ENCODE measurements at places on chromosomes 4 and X.

- DNase-seq, result no peak
Observed at GRCh38 chr4:149055624-149056023, 613.4 kb upstream of the NR3C2 start.

DNA sequence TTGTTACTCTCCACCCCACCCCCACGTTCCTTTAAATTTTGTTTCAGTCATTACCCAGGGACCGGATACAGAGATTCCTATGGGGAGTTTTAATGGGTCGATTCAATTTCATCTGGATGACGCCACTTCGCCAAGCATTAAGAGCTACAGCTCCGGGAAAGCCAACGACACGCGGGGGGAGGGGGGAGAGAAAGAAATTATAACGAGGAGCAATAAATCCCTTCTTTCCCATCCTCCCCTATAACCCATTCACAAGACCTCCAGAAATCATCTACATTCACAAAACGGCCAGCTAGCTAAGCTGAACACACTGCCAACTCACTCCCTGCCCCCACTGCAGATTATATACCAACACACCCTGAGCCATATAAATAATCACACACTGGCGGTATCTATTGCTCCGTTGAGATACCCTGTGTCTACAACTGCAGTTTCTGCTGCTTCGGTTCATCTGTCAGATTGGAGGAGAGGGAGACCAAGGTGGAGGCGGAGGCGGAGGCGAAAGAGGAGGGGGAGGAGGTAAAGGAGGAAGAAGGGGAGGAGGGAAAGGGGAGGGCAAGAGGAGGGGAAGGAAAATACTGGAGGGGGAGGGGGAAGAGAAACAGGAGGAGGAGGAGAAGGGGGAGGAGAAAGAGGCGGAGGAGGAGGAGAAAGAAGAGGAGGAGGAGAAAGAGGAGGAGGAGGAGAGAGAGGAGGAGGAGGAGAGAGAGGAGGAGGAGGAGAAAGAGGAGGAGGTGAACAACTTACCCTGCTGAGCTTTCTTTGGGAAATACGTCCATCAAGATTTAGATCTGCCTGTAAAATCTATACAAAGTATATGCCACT lies 113.9 kb upstream of the VAMP7 start:
- no peak for DNase-seq

GRCh38 chrX:122504026-122504425 lies 680.1 kb upstream of the GRIA3 start:
- DNase-seq, result no peak

GRCh38 chr4:155426953-155427352 lies 50.2 kb upstream of the MAP9 start:
- DNase-seq, result no peak

DNA sequence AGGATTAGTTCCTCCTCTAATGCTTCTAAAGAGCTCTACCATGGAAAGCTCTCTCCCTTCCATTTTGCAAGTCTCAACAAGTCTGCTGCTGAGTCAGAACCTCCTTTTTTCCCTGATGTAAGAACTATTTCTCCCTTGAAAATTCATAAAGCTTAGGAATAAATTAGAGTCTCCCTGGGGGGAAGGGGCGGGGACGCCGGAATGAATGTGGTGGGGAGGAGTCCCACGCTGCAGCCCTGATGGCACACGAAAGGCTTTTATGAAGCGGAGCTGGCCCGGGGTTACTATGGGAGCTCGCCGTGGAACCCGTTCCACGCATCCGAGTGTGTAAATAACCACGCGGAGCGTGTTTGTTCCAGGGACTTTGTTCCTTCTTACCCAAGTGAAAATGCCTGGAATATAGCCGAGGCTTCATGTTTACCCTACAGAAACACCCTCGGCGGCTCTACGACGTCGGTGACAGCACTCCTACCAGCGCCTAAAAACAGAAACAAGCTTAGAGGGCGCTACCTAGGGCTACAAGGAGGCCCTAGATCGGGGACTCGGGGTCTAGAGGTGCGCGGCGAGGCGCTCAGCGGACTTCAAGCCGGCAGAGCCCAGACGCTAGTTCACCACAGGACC lies 923 bp upstream of the CPEB2 start:
- peak; percentile 25 for DNase-seq

DNA sequence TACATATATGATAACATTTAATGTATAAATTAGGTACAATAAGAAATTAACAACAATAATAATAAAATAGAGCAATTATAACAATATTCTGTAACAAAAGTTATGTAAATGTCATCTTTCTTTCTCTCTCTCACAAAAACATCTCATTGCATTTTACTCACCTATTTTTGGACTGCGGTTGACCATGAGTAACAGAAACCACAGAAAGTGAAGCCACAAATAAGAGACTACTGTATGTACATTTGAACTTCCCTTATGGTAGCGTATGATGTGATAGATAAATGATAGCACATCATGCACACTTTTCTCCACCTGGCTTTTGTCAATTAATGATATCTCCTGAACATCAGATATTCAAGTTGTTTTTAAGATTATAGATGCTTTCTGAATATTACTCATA lies 80.5 kb downstream of the HNRNPD start:
- DNase-seq, result peak; percentile 4

DNA sequence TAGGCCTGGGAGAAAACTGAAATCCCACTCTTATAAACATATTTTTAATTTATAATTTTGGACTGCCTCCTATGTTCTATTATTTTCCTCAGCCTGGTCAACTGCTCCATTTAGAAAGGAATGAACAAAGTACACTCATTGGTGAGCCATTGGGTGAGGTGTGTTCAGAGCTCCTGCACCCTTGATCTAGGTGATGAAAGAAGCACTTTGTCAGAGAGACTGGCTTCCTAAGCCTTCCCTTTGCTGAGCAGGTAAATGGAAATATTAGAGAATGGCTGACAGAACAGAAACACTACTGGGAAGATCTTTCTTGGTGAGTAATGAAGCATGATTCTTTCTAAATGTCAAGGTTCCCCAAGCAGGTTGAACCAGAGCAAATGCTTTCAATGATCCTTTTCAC lies 19.0 kb upstream of the ARHGAP24 start:
- DNase-seq, result no peak

DNA sequence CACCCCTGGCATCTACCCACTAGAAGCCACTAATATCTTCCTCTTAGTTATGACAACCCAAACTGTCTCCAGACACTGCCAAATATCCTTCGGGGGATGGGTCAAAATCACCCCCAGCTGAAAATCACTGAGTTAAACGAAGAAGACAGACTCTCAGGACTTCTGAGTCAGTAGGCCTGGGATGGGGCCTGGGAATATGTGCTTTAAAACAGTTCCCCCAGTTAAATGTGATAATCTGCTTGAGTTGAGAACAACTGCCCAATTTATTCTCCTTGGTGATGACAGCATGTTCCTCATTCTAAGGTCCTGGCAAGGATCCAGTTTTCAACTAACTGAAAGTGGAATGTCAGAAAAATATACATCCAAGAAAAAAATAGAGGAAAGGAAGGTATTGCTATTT lies 52.4 kb downstream of the CBLL2 start:
- DNase-seq, result no peak

DNA sequence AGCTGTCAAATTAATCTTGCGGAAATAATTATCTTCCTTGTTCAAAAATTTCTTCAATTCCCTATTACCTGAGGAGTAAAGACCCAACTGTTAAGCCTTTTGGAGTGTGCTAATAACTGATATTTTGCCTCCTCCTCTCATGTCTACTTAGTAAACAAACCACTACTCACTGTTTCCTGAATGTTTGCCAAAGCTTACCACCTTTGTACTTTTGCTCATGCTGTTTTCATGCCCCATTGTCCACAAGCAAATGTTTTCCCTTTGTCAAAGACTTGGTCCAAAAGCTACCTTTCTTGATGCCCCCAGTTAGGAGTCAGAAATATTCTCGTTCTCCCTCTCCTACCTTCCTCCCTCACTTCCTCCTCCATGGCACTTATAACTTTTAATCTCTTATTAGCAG lies 226.1 kb downstream of the ENOX2 start:
- DNase-seq, result no peak

DNA sequence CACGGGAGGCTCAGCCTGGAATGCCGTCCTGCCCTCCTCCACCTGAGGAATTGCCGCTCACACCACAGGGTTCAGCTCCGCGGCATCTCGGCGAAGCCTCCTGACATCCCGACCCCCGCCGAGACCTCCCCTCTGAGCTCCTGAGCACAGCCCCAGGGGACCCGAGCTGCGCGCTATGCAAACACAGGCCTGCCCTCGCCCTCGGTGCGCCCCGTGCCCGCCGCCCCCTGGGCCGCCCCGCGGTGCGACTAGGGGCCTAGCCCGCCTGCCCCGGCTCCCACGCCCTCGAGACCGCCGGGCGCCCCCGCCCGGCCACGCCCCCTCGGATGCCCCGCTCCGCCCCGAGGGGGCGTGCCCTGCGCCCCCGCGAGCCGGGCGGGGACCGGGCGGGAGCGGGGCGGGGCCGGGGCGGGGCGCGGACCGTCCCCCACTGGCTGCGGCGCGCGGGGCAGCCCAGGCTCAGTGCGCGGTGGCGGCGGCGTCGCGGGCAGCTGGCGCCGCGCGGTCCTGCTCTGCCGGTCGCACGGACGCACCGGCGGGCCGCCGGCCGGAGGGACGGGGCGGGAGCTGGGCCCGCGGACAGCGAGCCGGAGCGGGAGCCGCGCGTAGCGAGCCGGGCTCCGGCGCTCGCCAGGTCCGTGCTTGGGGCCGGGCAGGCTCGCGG lies at the start of gene FGFR3:
TSS of gene FGFR3 (plus strand) at position 462 of the 664 bp plus-strand sequence. CDS start 642 bp downstream, outside the sequence.
- DNase-seq, result no peak

GRCh38 chrX:11438767-11439166 lies 145.6 kb downstream of the AMELX start:
- DNase-seq, result no peak

GRCh38 chrX:123878252-123878721 lies 18.4 kb downstream of the XIAP start:
- no peak for DNase-seq

GRCh38 chrX:154605566-154605965 lies 13.5 kb downstream of the CTAG1B start:
- DNase-seq, result no peak

- no peak for DNase-seq
Observed at GRCh38 chrX:11567528-11568220, 98.0 kb downstream of the ARHGAP6 start.

- DNase-seq, result no peak
Observed at GRCh38 chr4:30776921-30777415, 56.8 kb downstream of the PCDH7 start.

- no peak for DNase-seq
Observed at GRCh38 chrX:107646735-107647134, 18.4 kb downstream of the PRPS1 start.

- no peak for DNase-seq
Observed at GRCh38 chr4:76459291-76459723, 24.3 kb downstream of the SHROOM3 start.

- no peak for DNase-seq
Observed at GRCh38 chr4:46993075-46994006, at the start of gene GABRA4. TSS of gene GABRA4 (minus strand) at chr4:46993581. CDS start at chr4:46993424, 157 bp downstream.

GRCh38 chrX:123961268-123962005 lies at the start of gene STAG2:
TSS of gene STAG2 (plus strand) at chrX:123961706. CDS start at chrX:124022628, 60,922 bp downstream.
- DNase-seq, result peak; percentile 23

- DNase-seq, result no peak
Observed at GRCh38 chr4:1294891-1295290, 5.2 kb downstream of the MAEA start.

GRCh38 chr4:62288808-62289541 lies 1088.8 kb downstream of the ADGRL3 start:
- DNase-seq, result no peak

GRCh38 chrX:41722816-41723618 lies 964 bp upstream of the GPR82 start:
- DNase-seq, result no peak

DNA sequence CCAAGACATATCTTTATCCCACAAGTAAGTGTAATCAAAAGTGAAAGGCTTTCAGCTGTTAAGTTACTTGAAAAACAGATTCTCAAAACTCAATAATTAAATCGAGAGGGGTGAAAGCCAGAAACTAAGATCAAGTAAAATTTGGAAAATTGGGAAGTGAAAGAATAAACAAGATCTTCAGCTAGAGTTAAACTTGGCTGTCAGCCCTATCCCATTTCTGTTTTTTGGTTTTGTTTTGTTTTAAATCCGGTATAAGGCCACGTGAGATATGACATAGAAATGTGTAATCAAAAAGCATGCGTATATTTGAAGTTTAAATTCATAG lies 856.8 kb downstream of the STIM2 start:
- no peak for DNase-seq

- no peak for DNase-seq
Observed at GRCh38 chrX:13778916-13779315, 38.0 kb downstream of the GPM6B start.

DNA sequence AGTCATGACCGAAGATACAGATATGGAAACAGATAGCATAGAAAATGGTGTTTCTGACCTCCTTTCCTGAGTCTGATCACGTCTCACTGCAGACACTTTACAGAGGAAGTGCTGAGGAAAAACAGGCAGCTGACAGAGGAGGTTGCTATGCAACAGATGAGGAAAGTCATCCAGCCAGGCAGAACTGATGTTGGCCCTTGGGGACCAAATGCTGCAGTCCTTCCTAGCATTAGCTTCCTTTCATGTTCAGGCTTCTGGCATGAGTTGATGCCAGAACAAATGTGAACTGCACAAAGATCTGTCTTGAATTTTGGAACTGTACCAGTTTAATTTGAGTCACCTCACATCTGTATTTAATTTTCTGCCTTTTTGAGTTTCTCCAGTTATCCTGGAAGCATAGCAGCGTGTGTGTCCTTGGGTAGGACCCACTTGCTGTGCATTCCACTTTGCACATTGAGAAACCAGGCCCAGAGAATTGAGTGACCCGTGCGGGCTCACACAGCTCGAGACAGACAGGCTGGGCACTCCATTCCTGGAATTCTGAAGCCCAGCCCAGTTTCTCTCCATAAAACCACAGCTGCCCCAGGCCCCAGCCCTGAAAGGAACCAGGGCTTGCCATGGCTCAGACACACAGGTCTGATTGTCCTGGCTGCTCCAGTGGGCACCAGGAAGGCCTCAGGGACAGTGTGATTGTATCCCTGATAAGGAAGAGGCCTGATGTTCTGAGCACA lies 1.4 kb upstream of the MAGED1 start:
- no peak for DNase-seq

- no peak for DNase-seq
Observed at GRCh38 chr4:178480105-178480504, 1037.9 kb upstream of the AGA start.

- DNase-seq, result no peak
Observed at GRCh38 chrX:102627640-102628039, 23.6 kb upstream of the GPRASP1 start.

DNA sequence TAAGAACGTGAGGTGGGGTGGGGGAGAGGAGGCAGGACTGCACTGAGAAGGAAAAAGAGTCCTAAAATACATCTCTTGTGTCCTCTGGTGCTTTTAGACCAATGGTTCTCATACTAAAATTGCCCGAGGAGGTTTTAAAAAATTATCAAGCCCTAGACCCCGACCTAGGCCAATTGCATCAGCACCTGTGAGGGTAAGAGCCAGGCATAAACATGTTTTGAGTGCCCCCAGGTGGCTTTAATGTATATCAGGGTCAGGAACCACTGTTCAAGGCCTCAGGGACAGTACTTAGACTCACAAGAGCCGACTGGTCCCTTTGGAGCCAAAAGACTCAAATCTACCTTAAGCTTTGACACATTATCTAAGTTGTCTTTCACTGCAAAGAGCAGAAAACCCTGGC lies 37.5 kb upstream of the TMEM150C start:
- no peak for DNase-seq
